Smooth muscle cell of trachea (primary cell): ENCODE measurements at places on chromosomes 12 and 14. TPM values are rescaled to one million over a fixed set of nuclear protein-coding genes. Genes with fewer than 3 reads are reported as not detected.

IL31 gene
- not detected in 2 replicates for total RNA-seq

TAS2R43 gene
- 0.33 and 2.3 TPM in 2 replicates for total RNA-seq

NOVA1 gene
- total RNA-seq: 7.9 and 20.8 TPM in 2 replicates

RERG gene
- not detected in 2 replicates for total RNA-seq

NKX2-1 gene
- not detected in 2 replicates for total RNA-seq

IFI27 gene
- 34.4 and 52.5 TPM in 2 replicates for total RNA-seq

KRT79 gene
- total RNA-seq: not detected in 2 replicates

RTN1 gene
- total RNA-seq: 0.17 TPM in 1 of 2 replicates, not detected in the other

ATXN3 gene
- 35.6 and 68.5 TPM in 2 replicates for total RNA-seq

RHOJ gene
- 1.9 and 2.0 TPM in 2 replicates for total RNA-seq

IFNG gene
- total RNA-seq: not detected in 2 replicates

MYBPC1 gene
- total RNA-seq: not detected in 2 replicates

TTC9 gene
- 0.15 and 0.17 TPM in 2 replicates for total RNA-seq

IAPP gene
- not detected in 2 replicates for total RNA-seq

PAPOLA gene
- 94.4 and 113 TPM in 2 replicates for total RNA-seq

TDRD9 gene
- 0.29 and 0.33 TPM in 2 replicates for total RNA-seq

BCAT1 gene
- 217 and 250 TPM in 2 replicates for total RNA-seq

CEP170B gene
- total RNA-seq: 14.7 and 28.0 TPM in 2 replicates

MSRB3 gene
- total RNA-seq: 37.1 TPM in 2 replicates

SLIRP gene
- 52.3 and 212 TPM in 2 replicates for total RNA-seq

ST8SIA1 gene
- 9.9 and 11.9 TPM in 2 replicates for total RNA-seq
